ENCODE measurements at places on chromosomes 12 and 14. TPM values are rescaled to one million over a fixed set of nuclear protein-coding genes. Genes with fewer than 3 reads are reported as not detected.

GLS2 gene
- 0.13 TPM for total RNA-seq

STON2 gene
- 0.85 TPM for total RNA-seq

C12orf50 gene
- total RNA-seq: not detected

NGB gene
- total RNA-seq: not detected

EIF2S3B gene
- 14.8 TPM for total RNA-seq

OR4K5 gene
- total RNA-seq: not detected

INHBC gene
- total RNA-seq: not detected

BCAT1 gene
- total RNA-seq: 186 TPM

IFI27L2 gene
- 77.0 TPM for total RNA-seq

CEP290 gene
- 11.0 TPM for total RNA-seq

All from smooth muscle cell of the pulmonary artery (primary cell).